ENCODE measurements at places on chromosomes 7 and 10. TPM values are rescaled to one million over a fixed set of nuclear protein-coding genes. Genes with fewer than 3 reads are reported as not detected.

The INSIG1 gene
- 19.0 TPM for total RNA-seq

The MYOZ1 gene
- not detected for total RNA-seq

The HDAC9 gene
- 0.02 TPM for total RNA-seq

The DDC gene
- not detected for total RNA-seq

The TRPV6 gene
- total RNA-seq = not detected

The ICA1 gene
- 17.1 TPM for total RNA-seq

Measured in NCI-H460 (cell line).